ENCODE measurements at places on chromosomes 2 and 18.

DNA sequence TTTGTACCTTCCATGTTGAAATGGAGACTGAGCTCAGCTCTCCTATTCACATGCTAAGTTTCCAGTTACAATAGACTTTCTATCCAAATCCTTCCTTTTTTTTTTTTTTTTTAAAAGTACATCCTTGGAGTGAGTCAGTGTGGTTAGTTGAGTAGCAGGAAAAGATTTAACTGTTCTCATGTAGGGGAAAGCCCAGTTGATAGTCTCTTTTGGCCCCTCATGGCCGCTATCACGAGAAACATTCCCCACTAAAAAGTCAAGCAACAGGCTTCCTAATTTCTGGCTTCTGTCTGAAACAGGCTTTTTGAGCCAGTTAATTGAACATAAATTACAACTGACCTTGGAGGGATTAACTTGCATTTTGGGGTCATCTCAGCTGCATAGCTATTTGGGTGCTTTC lies 161.3 kb downstream of the MEIS1 start:
- DNase-seq = no peak

DNA sequence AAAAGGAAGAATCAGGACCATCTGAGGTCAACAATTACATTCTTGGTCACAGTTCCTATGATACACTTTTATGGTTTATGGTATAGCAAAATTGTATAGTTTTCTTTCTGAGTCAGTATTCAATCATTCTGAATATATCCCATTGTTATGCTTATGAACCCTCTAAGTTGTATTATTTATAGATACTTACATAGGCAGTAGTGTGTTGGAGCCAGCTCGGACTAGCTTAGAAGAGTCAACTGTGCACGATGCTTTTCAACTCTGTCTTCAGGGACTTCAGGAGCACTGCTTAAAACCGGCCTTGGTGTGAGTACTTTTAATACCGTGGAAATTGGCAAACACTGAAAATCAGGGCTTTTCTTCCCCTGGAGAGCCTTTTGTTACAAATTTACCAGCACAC lies 215.7 kb downstream of the IKZF2 start:
- no peak for DNase-seq

- no peak for DNase-seq
Observed at GRCh38 chr2:127200962-127201361, 19.1 kb downstream of the CYP27C1 start.

DNA sequence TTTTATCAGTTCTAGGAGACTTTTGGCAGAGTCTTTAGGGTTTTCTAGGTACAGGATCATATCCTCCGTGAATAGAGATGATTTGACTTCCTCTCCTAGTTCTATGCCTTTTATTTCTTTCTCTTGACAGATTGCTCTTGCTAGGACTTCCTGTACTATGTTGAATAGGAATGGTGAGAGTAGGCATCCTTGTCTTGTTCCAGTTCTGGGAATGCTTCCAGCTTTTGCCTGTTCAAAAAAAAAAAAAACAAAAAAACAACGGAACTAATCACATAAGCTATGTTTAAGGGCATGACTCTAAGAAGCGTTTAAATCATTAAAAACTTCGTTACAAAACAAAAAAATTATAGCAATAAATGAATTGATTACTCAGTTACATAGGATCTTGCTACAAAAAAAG lies 145.7 kb downstream of the NUP35 start:
- DNase-seq = no peak

DNA sequence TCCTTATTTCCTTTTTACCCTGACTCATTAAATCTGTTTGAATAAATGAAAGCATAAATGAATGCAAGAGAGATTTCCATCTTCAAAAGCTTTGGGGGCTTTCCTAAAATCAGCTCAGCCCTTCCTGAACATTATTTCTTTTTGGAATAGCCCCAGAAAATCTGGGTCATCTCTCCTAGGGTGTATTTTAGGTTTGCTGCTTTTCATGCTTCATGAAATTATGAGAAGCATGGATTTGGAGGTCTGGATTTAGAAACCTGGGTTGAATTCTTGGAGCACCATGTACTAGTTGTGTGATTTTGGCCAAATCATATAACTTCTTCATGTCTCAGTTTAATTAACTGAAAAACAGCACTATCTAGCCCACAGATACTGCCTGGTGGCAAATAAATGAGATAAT lies 24.0 kb upstream of the PELI1 start:
- DNase-seq = no peak

DNA sequence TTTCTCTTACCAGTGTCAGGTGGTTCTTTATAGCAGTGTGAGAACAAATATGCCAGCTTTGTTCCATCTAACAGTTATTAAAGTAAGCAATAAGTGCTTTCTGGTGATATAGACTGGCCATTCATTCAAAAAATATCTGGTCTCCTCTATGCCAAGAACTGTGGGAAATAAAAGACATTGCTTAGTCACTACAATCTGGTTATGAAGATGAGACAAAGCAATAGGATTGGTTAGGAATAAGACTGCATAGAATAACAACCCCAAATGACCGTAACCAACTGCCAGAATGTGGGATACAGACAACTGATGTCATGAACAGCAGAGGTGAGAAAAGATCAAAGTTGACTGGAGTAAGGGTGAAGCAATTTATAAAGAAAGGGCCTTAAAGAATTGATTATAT lies 83.8 kb downstream of the MBD2 start:
- no peak for DNase-seq

DNA sequence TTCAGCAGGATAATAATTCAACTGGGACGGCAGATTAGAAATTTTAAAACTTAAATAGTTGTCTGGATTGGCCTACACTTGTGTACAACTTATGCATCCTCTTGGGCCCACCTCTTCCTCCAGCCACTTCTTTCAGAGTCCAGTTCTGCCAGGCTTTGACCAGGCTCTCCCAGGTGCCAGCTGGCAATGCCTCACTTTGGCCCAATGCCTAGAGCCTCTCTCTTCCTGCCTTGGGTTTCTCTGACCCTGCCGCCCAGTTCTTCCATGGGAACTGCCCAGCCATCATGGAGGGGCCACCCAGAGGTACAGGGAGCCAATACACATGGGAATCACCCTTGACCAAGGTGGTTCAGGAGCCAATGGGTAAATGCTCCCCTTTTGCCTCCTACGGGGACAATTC lies 135.5 kb downstream of the IRS1 start:
- no peak for DNase-seq

DNA sequence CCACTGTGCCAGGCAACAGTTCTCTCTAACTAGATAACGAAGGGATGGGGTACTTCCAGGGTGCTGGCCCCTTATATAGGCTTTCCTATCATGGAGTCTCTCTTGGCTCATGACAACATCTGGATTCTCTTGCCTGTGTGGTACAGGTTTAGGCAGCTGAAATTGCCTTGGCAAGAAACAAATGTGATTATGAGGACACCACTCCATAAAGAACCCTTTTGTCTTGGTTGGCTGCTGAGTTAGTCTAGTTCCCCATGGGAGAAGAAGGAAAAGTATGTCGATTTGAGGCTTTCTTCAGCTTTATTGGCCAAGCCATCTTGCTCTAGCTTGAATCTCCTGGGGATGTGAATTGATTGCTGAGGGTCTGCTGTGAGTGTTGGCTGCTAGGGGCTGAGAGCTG lies 76.3 kb upstream of the ZCCHC2 start:
- no peak for DNase-seq

GRCh38 chr2:145060876-145061275 lies 541.0 kb upstream of the ZEB2 start:
- no peak for DNase-seq

DNA sequence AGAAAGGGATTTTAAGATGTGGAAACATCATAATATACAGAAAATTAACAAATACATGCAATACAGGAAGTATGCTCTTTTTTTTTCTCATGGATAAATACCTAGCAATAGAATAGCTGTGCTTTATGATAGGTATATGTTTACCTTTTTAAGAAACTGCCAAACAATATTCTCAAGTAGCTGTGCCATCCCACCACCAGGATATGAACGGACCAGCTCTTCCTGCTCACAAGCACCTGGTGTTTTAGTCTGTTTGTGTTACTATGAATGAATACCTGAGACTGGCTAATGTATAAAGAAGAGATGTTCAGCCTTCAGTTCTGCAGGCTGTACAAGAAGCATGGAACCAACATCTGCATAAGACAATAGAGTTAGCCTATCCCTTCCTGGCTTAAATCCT lies 19.9 kb upstream of the UGT1A8 start:
- DNase-seq = no peak

GRCh38 chr2:15559379-15560139 lies 1.6 kb downstream of the NBAS start:
- DNase-seq = no peak

DNA sequence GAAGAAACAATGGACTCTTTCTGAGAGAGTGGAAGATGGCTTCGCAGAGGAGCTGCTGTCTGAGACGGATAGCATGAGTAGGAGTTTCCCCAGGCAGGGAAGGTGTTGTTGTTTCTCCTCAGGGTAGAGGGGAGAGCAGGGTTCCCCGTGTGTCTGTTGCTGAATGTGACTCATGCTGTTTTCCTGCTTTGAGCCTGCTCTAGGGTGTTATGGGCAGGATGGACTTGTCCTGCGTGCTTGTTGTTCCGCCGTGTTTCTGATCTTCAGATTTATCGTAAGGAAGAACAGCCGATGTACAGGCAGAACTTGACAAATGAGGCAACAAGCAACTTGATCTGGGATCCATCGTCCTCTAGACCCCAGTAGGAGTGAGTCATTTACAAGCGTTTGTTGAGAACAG lies 19.7 kb upstream of the MYCN start:
- no peak for DNase-seq

GRCh38 chr2:227661025-227661649 lies 5.5 kb upstream of the SCYGR5 start:
- no peak for DNase-seq

DNA sequence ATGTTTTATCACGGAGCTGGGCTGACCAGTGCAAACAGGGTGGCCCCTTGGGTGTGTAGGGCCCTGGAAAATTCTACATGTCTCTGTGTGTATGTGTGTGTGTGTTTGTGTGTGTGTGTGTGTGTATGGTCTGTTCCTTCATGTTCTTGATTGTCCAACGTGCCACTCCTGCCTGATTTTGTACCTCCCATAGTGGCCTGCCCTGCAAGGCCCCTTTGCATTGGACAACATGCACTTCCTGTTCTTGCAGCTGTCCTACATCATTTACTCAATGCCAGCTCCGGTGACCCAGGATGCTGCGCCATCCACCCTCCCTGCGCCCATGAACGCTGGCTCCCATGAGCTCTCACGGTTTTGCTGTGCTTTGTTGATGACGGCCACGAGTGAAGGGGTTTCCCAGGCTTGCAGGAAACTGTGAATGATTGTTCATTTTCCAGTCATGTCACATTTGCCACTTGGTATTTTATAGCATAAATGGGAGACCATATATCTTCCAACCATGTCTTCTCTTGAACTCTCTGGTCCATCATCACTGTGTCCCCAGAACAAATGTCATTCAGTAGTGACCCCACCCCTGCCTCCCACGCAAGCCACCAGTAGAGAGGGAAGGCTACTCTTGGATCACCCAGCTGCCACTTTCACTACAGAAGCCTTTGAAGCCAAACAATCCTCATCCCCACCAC lies 69.7 kb upstream of the NCK2 start:
- DNase-seq = no peak

DNA sequence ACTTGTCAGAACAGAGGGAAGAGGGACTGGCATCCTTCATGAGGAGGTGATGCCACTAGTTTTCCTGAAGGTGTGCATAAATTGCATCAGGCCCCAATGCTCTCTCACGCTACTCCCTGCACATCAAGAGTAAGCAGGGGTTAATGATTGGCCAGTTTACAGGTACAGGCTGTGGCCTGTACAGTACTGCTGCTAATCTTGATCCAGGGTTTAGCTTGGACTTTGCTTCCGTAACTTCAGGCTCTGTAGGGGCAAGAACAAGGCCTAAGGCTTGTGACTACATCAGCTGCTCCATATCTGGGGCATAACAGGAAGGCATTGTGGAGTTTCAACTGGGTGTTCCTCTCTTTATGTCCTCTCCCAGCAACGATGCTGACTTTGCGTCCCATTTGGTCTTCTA lies 96.8 kb upstream of the FZD7 start:
- DNase-seq = no peak

DNA sequence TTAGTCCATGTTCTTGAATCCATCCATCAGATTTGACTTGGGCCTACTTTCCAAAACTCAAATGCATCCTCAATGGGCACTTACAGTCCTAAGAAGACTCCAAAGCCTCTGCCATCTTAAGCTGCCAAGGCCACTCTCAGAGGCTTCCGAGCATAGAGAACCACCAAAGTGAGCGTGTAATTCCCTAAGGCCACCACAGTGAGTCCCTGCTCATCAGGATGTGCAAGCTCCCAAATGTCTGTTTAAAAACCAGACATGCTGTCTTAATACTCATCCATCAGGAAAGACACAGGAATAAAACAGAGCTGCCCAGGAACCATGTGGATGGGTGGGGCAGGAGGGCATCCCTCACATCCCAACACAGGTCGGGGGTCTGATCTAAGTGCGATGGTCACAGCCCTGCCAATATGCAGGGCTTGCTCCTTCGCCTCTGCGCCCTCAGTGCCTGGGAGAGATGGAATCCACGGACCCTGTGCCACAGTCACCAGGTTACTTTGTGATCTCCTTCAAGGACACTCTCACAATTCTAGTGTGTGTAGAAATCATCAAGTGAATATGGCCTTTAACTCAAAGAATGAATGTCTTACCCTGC lies 80.4 kb downstream of the POLR1A start:
- no peak for DNase-seq

DNA sequence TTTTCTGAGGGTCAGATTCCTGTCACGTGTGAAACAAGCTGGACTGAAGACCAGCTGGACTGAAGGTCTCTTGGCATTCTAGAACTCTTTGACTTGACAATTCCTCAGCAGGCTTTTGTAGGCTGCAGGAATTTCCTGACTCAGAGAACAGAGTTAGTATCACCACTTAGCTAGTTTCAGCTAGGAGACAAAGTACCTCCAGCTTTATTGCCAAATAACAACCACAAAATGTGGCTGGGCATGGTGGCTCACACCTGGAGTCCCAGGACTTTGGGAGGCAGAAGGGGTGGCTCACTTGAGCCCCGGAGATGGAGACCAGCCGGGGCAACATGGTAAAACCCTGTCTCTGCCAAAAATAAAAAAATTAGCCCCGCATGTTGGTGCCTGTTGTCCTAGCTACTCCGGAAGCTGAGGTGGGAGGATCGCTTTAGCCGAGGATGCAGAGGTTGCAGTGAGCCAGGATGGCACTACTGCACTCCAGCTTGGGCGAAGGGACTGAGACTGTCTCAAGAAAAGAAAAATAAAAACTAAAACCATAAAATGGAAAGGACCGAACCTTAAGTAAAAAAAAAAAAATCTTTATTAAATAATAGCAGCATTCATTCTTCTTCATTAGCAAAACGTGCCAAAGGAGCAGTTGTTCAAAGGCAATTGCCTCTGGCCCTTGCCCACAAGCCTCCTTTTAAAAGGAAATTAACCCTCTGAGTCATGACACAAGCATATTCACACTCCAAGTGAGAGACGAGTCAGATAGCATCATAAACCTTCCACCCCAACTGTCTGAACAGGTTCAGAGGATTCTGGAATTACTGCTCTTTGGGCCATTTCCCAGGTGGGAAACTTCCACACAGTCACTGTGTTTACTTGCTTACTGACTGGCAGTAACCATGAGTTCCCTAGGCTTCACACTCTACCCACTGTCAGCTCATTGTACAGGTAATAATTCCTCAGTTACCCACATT lies 88.9 kb downstream of the MYL12B start:
- no peak for DNase-seq

All from NCI-H1417 treated with DMSO at 0.1 percent for 48 hours (cell line).